ENCODE measurements at places on chromosomes 1 and 21.

- DNase-seq: no peak
Measured at GRCh38 chr1:246332078-246332477, 175.0 kb downstream of the SMYD3 start.

- no peak for DNase-seq
Measured at GRCh38 chr1:216020743-216021345, 402.4 kb downstream of the USH2A start.

GRCh38 chr1:240869071-240869470 is 257.1 kb upstream of the GREM2 start:
- DNase-seq: no peak

DNA sequence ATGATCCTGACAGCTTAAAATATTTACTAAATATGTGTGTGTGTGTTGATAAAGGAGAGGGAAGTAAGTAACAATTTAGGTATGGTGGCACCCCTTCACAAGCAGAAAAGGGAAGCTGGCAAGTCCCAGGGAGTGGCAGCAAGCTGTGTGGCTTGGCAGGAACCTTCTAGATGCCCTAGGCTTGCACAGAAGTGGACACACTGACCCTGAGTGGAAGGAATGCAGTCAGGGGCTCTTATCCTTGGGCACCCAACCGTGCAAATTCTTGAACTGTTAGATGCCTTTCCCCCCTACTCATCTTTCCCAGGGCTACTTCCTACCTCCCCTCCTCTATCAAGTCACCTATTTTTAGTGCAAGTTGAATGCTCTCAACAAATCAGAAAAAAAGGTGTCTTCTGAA is 18.9 kb downstream of the ACP6 start:
- no peak for DNase-seq

GRCh38 chr1:247295274-247295684 is 36.4 kb downstream of the ZNF496 start:
- no peak for DNase-seq

All from LoVo (cell line).